Ascending aorta (tissue), 2 donors: ENCODE measurements at places on chromosomes 11 and 22. TPM values are rescaled to one million over a fixed set of nuclear protein-coding genes. Genes with fewer than 3 reads are reported as not detected.
A peak's percentile ranks its signal among the peaks of the same experiment; 100 is the strongest.

- no peaks in the 10 kb centered on the region for H3K4me1 ChIP-seq
- H3K27ac ChIP-seq: peak overlapping the region; percentile 92
- no peak overlapping the region for H3K4me3 ChIP-seq
- H3K36me3 ChIP-seq: no peaks in the 10 kb centered on the region
- DNase-seq: no peak
- no peaks in the 10 kb centered on the region for H3K27me3 ChIP-seq
These were observed 404 bp upstream of the RELT start for GRCh38 chr11:73375830-73376159.

GRCh38 chr11:93718057-93718563, 23.2 kb downstream of the TAF1D start:
- H3K4me3 ChIP-seq: no peak overlapping the region
- DNase-seq: no peak
- H3K27me3 ChIP-seq: no peaks in the 10 kb centered on the region
- H3K27ac ChIP-seq: no peak overlapping the region

GRCh38 chr11:2507945-2508749, 63.3 kb downstream of the KCNQ1 start:
- no peaks in the 10 kb centered on the region for H3K36me3 ChIP-seq
- no peaks in the 10 kb centered on the region for H3K27me3 ChIP-seq
- H3K4me1 ChIP-seq: no peaks in the 10 kb centered on the region
- no peak for DNase-seq
- no peak overlapping the region for H3K27ac ChIP-seq

- no peaks in the 10 kb centered on the region for H3K36me3 ChIP-seq
- H3K27me3 ChIP-seq: no peaks in the 10 kb centered on the region
- DNase-seq: no peak
These were observed 66.3 kb upstream of the SYN3 start for GRCh38 chr22:33124471-33124870.

- H3K27ac ChIP-seq: no peak overlapping the region
- H3K4me3 ChIP-seq: no peak overlapping the region
- DNase-seq: no peak
- H3K4me1 ChIP-seq: no peaks in the 10 kb centered on the region
These were observed 102.9 kb upstream of the PAX6 start for GRCh38 chr11:31913985-31914384.

CASP5 gene
- not detected for total RNA-seq

SYCE3 gene
- total RNA-seq: not detected

DNA sequence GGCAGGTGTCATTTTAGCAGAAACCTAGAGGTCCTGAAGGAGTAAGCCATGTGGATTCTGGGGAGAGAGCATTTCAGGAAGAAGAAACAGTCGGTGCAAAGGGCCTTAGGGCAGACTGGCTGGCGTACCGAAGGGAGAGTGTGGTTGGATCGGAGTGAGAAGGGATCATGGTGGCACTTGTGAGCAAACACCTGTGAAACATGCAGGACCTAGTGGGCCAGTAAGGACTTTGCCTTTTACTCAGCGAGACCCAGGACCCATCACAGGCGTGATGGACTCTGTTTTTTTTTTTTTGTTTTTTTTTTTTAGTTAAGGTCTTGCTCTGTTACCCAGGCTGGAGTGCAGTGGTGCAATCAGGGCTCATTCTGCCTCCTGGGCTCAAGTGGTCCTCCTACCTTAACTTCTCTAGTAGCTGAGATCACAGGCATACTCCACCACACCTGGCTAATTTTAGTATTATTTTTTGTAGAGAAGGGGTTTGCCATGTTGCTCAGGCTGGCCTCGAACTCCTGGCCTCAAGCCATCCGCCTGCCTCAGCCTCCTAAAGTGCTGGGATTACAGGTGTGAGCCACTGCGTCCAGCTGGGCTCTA, 3.5 kb upstream of the TSGA10IP start:
- no peaks in the 10 kb centered on the region for H3K4me1 ChIP-seq
- DNase-seq: no peak
- H3K27me3 ChIP-seq: no peaks in the 10 kb centered on the region
- no peaks in the 10 kb centered on the region for H3K36me3 ChIP-seq
- H3K27ac ChIP-seq: no peak overlapping the region

DNA sequence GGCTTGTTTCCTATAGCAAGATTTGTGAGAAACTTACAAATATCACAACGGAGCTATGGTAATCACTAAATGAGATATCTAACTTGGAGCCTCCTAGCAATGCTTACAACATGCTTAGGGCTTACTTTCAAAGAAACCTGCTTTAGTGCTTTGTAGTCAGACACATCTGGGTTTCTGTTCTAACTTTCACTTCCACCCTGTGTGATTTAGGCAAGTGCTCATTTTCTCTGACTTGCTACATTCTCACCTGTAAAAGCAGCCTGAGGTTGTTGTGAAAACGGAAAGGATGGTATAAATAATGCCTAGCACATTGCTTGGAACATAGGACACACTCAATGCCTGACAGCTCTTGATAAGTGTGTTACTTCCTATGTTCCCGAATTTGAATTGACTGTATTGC, 45.6 kb downstream of the LRRC4C start:
- no peak overlapping the region for H3K4me3 ChIP-seq
- DNase-seq: no peak

SLC37A2 gene
- total RNA-seq: 1.5 TPM

SNX15 gene
- total RNA-seq: 25.1 TPM
